ENCODE measurements at places on chromosomes 4 and X.

DNA sequence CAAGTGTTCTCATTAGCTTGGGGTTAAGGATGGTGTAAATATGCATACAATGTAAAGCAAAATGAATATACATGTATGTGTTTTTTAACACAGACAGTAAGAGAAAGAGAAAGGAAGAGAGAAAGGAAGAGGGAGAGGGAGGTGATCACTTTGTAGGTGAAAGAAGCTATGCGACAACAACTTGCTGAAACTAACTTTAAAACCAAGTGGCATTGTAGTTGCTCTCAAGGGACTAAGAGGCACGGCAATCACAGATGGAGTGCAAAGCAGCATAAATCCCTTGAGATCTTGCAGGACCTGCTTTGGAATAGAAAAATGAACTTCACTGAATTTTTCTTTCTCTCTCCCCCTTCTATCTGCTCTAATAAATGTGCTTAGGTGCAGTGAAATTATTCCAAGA is 1665.0 kb upstream of the TENM3 start:
- no peak for DNase-seq

DNA sequence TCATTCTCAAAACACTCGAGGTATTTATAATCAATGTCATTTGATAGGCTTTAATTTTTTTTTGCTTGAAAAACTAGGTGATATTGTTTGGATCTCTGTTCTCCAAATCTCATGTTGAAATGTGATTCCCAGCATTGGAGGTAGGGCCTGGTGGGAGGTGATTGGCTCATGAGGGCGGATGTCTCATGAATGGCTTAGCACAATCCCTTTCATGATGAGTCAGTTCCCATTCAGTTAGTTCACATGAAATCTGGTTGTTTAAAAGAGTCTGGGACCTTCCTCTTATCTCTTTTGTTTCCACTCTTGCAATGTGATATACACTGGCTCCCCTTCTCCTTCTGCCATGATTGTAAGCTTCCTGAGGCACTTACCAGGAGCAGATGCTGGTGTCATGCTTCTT is 638.7 kb downstream of the DMD start:
- no peak for DNase-seq

DNA sequence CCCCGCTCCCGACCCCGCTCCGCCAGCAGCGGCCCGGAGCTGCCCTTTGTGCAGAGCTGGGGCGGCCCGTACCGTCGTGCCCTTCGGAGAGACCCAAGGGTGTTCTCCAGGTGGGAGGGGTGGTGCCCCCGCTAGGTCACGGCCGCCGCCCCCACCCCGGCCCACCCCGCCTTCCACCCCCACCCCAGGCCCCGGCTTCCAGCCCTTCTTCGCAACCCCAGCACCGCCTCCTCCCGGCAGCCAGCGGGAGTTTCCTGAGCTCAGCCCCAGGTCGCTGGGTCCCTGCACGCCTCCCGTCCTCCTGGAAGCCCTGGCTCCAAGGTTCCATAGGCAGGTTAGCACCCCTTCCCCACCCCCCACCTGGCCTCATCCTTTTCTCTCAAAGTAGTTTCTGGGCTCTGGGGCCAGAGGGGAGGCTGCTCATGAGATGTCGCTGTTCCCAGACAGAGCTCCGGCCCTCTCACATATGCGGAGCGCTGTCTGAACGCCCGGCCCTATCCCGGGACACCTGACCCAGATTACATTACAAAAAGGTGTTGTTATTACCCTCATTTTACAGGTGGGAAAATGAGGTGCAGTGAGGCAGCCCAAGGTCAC is 25.2 kb upstream of the FGFR3 start:
- peak; percentile 59 for DNase-seq

DNA sequence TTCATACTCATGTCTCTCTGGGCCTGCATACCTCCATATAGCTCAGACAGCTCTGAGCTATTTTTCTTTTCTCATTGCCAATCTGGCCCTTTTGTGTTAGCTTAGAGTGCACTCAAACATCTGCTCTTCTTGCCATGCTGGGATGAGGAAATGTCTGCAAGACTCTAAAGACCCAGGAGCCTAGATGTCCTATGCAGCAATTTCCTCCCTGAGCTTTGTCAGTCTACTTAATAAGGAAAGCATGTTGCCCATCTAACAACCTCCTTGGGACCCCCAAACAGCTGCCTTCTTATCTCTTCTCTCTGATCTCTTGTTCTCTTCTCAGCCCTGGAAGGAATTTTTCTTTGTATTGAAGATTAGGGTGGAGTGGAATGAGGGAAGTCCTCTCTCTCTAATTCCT is 69.2 kb downstream of the UCHL1 start:
- DNase-seq, result no peak

GRCh38 chr4:102503831-102504786 is 3.0 kb downstream of the NFKB1 start:
- DNase-seq, result peak; percentile 29

Measured in NB4 (cell line).